G401 (cell line): ENCODE measurements at places on chromosomes 3 and 15.
A peak's percentile ranks its signal among the peaks of the same experiment; 100 is the strongest.

DNA sequence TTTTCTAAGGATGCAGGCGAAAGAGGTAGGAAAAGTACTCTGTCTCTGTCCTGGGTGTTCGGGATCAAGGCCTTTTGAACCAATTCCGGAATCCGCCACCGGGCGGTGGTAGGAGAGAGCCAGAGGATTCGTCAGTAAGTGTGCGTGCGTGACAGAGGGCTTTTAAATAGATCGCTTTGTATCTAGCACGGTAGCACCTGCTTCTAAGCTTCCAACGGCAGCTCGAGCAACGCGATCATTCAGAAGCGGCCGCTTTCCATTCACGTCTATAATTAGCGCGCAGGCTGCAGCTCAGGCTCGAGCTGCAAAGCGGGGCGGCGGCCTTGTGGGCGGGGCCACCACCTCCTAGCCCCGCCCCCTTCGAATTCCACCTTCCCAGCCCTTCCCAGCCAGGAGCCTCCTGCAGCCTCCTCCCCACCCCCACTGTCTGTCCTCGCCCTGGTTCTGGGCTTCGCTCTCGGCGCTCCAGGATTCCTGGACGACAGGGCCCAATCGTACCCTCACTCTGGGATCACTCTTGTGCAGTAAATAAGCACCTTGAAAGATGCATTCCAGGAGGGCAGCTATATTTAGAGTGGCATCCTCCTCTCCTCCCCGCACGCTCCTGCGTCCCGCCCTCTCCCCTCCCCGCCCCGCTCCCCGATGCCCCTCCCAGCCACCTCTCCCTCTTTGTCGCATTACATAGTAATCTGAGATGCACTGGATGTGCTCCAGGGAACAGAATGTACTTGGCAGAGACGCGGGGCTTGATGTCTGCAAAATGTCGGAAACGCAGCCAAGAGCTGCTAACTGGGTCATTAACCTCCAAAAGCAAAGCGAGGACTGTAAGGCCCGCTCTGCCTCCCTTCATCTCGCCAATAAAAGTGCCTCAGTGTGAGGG lies 224.1 kb upstream of the TPRG1 start:
- DNase-seq = peak; percentile 99

DNA sequence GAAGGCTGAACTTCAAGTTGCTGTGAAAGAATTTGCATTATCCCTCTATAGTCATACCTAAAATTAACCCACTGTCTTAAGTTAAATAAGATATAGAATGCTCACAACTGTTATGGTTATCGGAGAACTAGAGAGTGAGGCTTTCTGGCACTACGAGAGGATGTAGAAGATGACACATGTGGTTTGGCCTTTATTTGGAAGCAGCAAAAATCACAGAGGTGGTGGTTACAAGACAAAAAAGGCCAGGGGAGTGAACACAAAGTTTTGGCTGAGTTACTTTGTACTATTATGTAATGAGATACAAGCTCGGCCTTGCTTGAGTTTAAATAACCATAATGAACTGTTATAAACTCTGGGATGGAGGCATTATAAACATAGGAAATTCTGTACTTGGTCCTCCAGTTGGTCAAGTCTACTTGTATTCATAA lies 78.3 kb upstream of the ICE2 start:
- no peak for DNase-seq

DNA sequence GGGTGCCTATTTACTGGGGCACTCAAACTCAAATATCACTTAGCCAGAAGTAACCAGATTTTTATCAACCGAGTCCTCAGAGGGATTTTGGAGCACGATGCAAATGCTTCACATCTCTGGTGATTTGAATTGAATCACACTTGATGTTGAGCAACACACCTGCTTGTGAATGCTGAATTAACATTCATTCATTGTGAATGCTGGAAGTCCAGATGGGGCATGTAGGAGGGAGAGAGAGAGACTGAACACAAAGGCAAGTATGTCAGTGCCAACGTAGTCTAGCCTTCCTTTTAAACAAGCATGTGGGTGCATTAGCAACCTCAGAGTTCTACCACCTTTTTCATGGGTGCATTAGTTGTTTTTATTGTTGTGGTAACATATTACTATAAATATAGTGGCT lies 156.2 kb downstream of the ADAMTSL3 start:
- no peak for DNase-seq

- DNase-seq = no peak
These were observed 452.1 kb downstream of the RAP2B start for GRCh38 chr3:153614140-153614539.

GRCh38 chr3:123113889-123114450 lies 47.1 kb downstream of the PDIA5 start:
- DNase-seq = no peak

- DNase-seq = no peak
These were observed 256.6 kb upstream of the ROPN1 start for GRCh38 chr3:124248471-124249028.

GRCh38 chr3:194395778-194396538 lies 3.1 kb downstream of the GP5 start:
- DNase-seq = no peak

GRCh38 chr3:23493889-23494288 lies 290.8 kb downstream of the UBE2E2 start:
- DNase-seq = no peak

DNA sequence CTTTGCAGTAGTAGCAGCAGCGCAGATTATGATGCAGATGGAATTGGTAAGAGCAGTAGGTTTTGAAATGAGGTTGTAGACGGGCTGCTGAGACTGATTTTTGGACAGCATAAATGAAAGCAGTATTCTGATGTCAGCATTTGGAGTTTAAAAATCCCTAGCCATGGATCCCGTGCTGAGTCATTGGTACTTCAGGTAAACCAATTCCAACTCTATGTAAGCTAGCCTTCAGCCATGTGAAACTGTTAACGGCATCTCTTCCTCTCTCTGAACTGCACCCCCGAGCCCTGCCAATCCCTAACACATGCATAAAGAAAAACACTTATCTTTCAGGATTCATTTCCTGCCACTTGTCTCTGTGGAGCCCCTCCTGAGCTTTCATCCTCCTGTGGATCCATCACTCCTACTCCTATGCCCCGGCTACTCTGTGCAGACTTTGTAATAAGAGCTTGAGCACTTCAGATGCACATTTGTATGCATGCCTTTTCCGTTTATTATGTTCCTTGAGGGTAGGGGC lies 119.0 kb downstream of the AKAP13 start:
- DNase-seq = no peak

GRCh38 chr3:184731786-184732537 lies 20.1 kb upstream of the MAGEF1 start:
- no peak for DNase-seq

- no peak for DNase-seq
These were observed 81.2 kb downstream of the LIPC start for GRCh38 chr15:58513008-58513407.
